ENCODE measurements at places on chromosomes 6 and 20. TPM values are rescaled to one million over a fixed set of nuclear protein-coding genes. Genes with fewer than 3 reads are reported as not detected.

Gene TMEM170B
- 2.5 TPM for polyA plus RNA-seq

DNA sequence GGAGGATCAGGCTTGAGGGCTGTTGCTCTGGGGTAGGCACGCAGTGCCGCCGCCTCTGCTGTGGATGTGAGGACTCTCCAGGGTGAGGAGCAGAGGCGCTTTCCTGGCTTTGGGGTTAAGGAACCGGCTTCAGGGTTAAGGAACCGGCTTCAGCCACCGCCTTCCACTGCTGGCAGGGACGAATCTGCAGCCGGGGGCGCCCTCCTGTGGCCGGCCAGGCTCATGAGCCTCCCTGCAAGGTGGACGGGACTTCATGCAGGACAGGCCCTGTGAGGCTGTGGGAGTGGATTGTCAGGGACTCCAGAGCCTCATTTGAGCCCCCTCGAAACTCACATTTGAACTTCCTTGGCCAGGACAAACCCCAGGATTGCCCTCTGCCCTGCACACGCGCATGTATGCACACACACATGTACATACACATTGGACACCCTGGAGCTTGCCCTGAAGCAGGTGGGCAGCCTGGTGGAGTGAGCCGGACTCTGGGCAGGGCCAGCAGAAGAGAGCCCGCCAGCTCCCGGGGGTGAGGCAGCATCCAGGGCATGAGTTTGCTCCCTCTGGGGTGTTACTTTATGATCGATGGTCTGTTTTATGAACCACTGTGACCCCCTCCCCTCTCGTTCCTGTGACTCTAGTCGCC is 146.9 kb downstream of the PHACTR3 start:
- peak; percentile 72 for DNase-seq

DNA sequence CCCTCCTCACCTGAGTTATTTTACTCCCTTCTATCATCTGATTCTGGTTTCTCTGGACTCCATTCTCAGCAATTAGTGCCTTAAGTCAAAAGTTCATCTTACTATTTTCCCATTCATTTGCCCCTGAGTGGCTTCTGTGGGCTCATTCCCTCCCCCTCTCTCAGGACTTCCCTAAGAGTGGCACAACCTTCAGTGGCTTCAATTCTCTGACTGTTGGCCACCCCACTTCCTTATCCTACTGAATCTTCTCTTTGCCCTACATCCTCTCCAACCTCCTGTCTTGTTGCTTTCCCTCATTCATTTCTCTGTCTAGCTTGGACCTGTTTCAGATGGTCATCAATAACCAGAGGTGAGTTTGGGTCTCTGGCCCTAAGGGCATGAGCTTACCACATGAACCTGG is 61.1 kb upstream of the GLP1R start:
- DNase-seq = no peak

GRCh38 chr6:35562060-35562459 is 49.4 kb upstream of the TULP1 start:
- no peak for DNase-seq

GRCh38 chr6:166541366-166541765 is 45.1 kb downstream of the RAMACL start:
- DNase-seq = no peak

- no peak for DNase-seq
Observed at GRCh38 chr6:157187182-157188083, 135.9 kb downstream of the TMEM242 start.

GRCh38 chr20:24701668-24702067 is 232.2 kb downstream of the SYNDIG1 start:
- no peak for DNase-seq

All from A549 (cell line).